Retina (tissue), 1 donor: ENCODE measurements at places on chromosomes 7 and 10.

GRCh38 chr10:129525401-129525801, 58.4 kb downstream of the MGMT start:
- peak; percentile 12 for DNase-seq

- no peak for DNase-seq
Observed at GRCh38 chr10:131731780-131732630, 168.8 kb upstream of the PPP2R2D start.

DNA sequence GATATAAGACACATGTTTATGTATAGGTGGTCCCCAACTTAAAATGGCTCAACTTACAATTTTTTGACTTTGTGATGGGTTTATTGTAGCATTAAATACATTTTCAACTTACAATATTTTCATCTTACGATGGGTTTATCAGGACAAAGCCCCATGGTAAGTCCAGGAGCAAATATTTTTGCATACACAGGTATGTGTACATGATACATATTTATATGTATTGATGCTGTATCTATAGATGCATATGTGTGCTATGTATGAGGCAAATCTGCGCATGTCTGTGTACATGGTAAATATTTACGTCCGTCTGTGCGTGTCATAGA, 664 bp upstream of the UBE3C start:
- DNase-seq = no peak

GRCh38 chr7:7652798-7653540, 12.4 kb downstream of the UMAD1 start:
- DNase-seq = no peak

DNA sequence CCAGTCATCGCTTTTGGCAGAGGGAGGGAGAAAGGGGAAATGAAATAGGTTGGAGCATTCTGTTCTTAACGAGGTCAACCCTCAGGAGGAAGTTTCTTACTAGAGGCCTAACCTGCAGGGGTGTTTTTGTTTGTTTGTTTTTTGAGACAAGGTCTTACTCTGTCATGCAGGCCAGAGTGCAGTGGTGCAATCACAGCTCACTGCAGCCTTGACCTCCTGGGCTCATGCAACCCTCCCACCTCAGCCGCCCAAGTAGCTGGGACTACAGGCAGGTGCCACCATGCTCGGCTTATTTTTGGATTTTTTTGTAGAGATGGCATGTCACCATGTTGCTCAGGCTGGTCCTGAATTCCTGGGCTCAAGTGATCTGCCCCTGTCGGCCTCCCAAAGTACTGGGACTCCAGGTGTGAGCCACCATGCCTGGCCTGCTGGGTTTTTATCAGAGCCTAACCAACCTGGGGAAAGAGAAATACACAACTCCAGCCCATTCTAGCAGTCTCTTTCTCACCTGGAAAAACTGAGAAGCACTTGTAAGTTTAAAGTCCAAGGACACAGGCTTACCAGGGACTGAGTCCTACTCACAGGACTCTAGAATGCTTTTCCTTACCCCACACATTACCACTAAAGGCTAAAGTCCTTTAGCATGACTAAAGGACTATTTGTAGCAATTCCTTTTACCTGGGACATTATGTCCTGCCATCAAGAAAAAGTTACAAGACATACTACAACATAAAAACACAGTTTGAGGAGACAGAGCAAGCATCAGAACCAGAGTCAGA, 101.0 kb upstream of the EGFR start:
- no peak for DNase-seq

DNA sequence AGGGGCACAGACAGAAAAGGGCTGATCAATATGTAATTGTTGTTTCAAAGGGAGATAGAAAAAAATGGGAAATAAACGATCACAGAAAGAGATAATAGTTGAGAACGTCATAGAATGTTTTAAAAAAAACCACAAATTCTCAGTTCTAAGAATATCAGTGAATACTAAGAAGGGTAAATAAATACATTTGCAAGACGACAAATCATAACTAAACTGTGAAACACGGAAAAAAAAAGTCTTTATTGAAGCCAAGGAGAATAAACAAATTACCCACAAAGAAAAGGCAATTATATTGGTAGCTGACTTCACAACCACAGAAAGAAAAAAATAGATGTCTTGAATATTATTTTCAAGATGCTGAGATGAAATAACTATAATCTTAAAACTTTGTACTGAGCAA, 305.2 kb upstream of the STEAP1 start:
- DNase-seq = no peak

- DNase-seq = peak; percentile 76
Observed at GRCh38 chr7:53218730-53219504, 183.5 kb downstream of the POM121L12 start.

DNA sequence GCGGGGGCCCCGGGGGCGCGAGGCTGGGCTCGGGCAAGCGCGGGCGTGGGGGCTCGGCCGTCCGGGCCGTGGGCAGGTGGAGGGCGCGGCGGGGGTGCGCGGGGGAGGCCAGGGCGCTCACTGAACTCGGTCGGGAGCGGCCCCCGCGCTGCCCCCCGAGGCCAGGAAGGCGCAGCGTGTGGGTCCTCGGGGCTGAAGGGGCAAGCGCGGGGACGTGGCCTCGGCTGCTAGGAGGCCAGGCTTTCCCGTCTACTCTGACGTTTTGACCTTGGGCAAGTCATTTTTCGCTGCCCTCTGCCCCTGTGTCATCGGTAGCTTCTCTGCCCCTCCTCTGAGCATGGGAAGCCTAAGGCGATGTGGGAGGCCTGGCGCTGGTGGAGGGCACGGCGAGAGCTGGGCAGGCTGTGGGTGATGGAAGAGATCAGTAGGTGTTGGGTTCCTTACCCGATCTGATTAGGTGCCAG, 441 bp downstream of the FBH1 start:
- peak; percentile 34 for DNase-seq

- no peak for DNase-seq
Observed at GRCh38 chr10:22911889-22912762, 15.7 kb upstream of the ARMC3 start.

- DNase-seq = no peak
Observed at GRCh38 chr10:85043207-85043606, 714.8 kb downstream of the CCSER2 start.

DNA sequence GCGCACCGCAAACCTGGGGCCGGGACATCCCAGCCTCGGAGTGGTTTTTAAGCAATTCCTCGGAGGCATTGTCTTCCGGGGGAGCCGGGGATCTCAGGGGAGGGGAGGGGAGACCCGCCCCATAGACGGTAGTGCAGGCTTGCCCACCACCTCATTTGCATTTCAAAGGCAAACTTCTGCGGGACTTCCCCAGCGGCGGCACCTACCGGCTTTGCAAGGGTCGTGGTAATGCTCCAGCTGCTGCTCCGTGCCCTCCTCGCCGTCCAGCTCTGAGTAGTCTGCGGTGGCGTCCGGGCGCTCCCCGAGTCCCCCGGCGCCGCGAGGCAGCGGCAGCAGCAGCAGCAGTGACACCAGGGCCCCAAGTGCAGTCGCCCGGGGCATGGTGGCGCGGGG, 425 bp downstream of the TLL2 start:
- no peak for DNase-seq

DNA sequence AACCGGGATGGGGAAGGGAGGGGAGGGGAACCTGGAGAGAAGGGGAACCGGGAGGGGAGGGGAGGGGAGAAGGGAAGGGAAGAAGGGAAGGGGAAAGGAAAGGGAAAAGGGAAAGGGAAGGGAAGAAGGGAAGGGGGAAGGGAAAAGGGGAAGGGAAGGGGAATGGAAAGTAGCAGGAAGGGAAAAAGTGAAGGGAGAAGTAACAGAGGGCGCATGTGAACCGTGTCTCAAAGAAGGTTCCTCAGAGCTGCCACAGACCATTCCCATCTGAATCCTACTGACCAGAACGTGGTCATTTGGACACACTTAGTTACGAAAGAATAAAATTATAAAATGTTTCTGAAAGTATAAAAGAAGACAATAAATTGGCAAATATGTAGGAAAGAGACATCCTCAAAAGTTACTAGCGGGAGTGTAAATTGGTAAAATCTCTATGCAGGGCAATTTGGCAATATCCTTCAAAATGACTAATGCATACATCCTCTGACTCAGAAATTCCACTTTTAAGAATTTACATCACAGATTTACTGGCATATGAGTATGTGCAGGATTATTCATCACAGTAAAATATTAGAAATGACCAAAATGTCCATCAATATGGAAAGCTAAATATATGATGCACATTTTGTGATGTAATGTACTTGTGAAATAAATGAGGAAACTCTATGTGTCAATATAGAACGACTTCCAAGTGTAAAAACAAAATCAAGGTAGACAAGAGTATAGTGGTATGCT, 12.9 kb downstream of the C10orf67 start:
- no peak for DNase-seq

GRCh38 chr10:80619036-80619435, 81.3 kb downstream of the SH2D4B start:
- no peak for DNase-seq

DNA sequence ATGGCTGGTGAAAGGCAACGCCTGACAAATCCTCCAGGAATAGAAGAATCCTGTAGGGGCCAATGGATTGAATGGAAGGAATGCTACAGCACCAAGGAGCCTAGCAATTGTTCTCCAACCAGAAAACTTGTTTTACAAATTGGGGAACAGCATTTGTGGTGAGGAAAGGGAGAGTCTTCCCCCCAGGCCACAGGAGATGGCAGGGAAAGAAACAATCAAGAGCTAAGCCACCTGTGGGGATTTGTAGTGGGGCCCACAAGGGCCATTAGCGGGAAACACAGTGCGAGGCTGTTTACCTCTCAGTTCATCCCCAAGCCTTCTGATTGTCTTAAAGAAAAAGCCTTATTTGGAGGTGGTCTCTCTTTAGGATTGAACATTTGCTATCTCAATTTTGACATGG, 48.5 kb upstream of the KCNMA1 start:
- DNase-seq = no peak

- DNase-seq = no peak
Observed at GRCh38 chr7:1697499-1698125, 27.5 kb downstream of the ELFN1 start.

DNA sequence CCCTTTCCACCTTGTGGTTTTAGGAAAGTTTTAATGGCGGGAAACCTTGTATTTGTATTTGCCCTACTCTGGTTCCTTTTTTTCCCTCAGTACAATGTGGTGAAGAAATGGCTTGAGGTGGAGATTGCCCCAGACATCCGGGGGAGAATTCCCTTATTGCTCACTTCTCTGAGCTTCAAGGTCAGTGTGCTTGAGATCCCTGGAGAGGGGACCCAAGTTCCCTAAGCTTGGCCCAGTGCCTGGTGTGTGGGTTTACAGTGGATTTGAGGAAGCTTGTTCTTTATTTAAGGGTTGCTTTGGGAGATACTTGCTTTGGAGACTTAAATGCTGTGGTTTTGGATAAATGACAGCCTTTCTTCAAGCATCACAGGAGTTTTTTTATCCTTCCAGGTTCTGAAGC, 18.3 kb downstream of the CALHM2 start:
- no peak for DNase-seq
